ENCODE measurements at places on chromosomes 5 and 9.

DNA sequence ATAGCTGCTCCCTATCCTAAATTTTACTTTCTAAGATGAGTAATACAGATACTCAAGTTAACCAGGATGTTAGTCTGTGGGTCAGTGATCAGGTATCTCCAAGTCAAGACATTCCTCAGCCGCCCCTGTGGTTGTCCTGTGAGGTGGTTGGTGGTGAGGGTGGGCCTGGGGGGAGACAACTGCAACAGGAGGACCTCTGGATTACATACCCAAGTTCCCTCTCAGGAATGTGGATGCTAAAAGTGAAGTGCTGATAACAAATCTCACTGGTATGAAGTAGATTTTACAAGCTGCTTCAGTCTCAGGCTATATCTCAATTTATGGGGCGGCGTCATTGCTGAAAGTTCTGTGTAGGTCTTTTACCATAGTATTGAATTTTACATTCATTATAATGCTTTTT is 38.3 kb downstream of the SLC1A3 start:
- DNase-seq: no peak
- no peaks in the 10 kb centered on the region for H3K36me3 ChIP-seq
- H3K4me1 ChIP-seq: no peaks in the 10 kb centered on the region
- no peak overlapping the region for H3K4me3 ChIP-seq

GRCh38 chr9:3177146-3177761 is 333.4 kb upstream of the PUM3 start:
- no peak overlapping the region for H3K27ac ChIP-seq
- peak; percentile 52 for DNase-seq
- H3K36me3 ChIP-seq: no peaks in the 10 kb centered on the region
- no peaks in the 10 kb centered on the region for H3K4me1 ChIP-seq
- no peak overlapping the region for H3K4me3 ChIP-seq

DNA sequence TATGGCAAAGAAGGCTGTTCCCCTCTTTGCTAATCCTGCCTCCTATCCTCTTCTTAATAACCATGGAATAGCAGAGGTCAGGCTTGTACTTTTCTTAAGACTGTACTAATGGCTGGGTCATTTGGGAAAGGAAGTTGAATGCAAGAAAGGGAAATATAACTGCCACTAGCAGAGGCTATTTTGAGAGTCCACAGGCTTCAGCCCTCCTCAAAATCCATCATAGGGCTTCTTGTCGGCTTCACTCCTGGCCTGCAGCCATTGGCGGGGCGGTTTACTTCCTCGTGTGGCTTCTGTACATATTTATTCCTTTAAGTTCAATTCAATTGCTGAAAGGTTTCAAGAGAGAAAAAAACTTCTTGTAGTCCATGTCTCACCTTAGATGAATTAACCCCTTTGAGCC is 2.8 kb upstream of the PARP8 start:
- no peaks in the 10 kb centered on the region for H3K36me3 ChIP-seq
- H3K27me3 ChIP-seq: no peaks in the 10 kb centered on the region
- no peaks in the 10 kb centered on the region for H3K4me1 ChIP-seq
- no peak overlapping the region for H3K27ac ChIP-seq
- H3K4me3 ChIP-seq: no peak overlapping the region

- H3K4me1 ChIP-seq: no peaks in the 10 kb centered on the region
- no peaks in the 10 kb centered on the region for H3K36me3 ChIP-seq
- H3K27me3 ChIP-seq: no peaks in the 10 kb centered on the region
- no peak overlapping the region for H3K4me3 ChIP-seq
- DNase-seq: no peak
These were observed 412.7 kb downstream of the ACTL7B start for GRCh38 chr9:108443019-108443633.

DNA sequence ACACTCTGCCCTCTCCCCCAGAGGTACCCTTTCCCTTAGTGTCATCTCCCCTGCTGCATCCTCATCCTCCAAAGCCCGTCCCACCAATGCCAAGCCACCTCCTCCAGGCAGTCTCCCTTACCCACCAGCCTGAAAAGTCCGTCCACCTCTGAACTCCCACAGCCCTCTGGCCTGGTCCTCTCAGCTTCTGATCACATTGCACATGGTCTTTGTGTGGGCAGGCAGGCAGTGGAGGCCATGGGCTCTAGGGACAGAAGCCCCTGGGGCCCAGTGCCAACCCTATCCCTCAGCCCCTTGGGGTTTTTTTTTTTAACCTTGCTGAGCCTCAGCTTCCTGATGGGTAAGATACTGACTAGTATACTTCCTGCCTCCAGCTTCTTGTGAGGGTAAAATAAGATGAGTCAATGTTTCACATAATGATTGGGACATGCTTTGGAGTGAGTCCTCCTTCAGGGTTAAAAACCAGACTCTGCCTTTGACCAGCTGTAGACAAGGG is 19.4 kb downstream of the CSF1R start:
- no peak for DNase-seq
- H3K4me3 ChIP-seq: no peak overlapping the region
- no peaks in the 10 kb centered on the region for H3K4me1 ChIP-seq

- no peak overlapping the region for H3K27ac ChIP-seq
- H3K4me1 ChIP-seq: no peaks in the 10 kb centered on the region
- H3K36me3 ChIP-seq: no peaks in the 10 kb centered on the region
- H3K4me3 ChIP-seq: no peak overlapping the region
- peak; percentile 19 for DNase-seq
These were observed 107.6 kb upstream of the PRSS3 start for GRCh38 chr9:33687779-33688178.

- H3K27me3 ChIP-seq: no peaks in the 10 kb centered on the region
- DNase-seq: no peak
- H3K27ac ChIP-seq: no peak overlapping the region
- H3K4me3 ChIP-seq: no peak overlapping the region
These were observed 21.3 kb downstream of the KCTD16 start for GRCh38 chr5:144191998-144192397.

GRCh38 chr5:134177369-134178095 is 782 bp upstream of the SKP1 start:
- peaks cover 3% of the 10 kb centered on the region for H3K4me1 ChIP-seq
- no peaks in the 10 kb centered on the region for H3K36me3 ChIP-seq
- no peaks in the 10 kb centered on the region for H3K27me3 ChIP-seq
- H3K27ac ChIP-seq: peak overlapping the region; percentile 98
- H3K4me3 ChIP-seq: peak overlapping the region; percentile 93

- DNase-seq: peak; percentile 85
- H3K27me3 ChIP-seq: no peaks in the 10 kb centered on the region
- H3K4me3 ChIP-seq: peak within 1 kb of the TSS; percentile 84
- peaks cover 24% of the 10 kb centered on the region for H3K4me1 ChIP-seq
- H3K27ac ChIP-seq: peak within 1 kb of the TSS; percentile 88
These were observed at the start of gene CXXC5 for GRCh38 chr5:139648205-139649081. Gene CXXC5 (plus strand): TSS chr5:139648349. CDS start chr5:139680524, 32,175 bp downstream.

All from colonic mucosa (tissue), 4 donors.